ENCODE measurements at places on chromosomes 1 and 21.

GRCh38 chr1:69570356-69570755, 2.6 kb downstream of the LRRC7 start:
- DNase-seq = no peak

DNA sequence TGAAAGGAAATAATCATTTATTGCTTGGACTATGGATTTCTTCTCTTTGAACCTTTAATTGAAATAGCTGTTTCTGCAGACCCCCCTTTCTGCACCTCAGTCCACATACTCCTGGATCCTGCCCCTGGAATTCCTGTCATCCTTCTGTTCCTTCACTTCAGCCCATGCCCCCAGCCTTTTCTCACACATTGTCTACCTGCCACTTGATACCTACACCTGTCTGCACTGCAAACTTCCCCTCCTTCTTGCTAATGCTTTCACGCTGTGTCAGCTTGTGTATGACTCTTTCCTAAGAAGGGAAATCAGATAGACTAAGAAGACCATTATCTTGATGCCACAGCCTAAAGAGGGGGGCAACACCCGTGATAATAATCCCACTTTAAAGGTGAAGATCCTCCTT, 80.3 kb upstream of the EXO1 start:
- no peak for DNase-seq

DNA sequence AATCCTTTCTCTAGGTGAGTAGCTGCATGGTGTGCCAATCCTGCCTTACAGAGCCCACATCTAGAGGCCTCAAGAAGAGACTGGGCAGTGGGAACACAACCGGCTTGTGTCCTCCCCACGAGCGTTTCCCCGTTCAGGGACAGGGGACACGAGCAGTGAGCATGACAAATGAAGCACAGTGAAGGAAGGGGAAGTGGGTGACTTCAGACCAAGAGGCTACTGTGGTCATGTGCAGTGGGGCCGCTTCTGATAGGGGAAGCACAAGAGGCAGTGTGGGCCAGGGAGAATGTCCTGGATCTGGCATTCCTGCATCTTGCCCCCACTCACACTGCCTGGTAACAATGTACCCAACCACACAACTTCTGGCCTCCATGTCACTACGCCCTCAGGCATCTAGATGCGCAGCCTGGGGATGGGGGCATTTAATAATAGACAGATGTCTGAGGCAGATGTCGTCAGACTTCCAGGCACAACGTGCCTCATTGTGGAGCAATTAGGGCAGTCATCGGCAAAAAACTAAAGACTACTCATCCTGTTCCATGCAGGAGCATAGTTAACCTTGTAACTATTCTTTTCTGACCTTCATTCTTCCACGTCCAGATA, 155.6 kb upstream of the NBPF11 start:
- DNase-seq = no peak

DNA sequence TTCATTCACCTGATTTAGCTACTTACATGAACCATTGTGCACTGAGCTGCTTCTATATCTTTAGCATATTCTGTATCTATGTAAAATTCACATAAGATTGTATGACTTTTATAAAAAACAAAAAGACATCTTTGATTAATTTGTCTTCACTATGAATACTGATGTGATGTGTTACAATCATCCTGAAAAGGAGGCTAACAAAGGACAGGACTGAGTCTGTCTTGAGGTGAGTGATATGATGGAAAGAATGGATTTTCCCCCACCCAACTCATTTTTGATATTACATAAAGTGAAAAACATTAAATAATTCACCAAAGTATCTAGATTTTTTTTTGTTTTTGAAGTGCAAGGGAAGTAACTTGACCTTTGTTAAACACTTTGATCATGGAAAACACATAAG, 9.8 kb downstream of the PTPRC start:
- no peak for DNase-seq

DNA sequence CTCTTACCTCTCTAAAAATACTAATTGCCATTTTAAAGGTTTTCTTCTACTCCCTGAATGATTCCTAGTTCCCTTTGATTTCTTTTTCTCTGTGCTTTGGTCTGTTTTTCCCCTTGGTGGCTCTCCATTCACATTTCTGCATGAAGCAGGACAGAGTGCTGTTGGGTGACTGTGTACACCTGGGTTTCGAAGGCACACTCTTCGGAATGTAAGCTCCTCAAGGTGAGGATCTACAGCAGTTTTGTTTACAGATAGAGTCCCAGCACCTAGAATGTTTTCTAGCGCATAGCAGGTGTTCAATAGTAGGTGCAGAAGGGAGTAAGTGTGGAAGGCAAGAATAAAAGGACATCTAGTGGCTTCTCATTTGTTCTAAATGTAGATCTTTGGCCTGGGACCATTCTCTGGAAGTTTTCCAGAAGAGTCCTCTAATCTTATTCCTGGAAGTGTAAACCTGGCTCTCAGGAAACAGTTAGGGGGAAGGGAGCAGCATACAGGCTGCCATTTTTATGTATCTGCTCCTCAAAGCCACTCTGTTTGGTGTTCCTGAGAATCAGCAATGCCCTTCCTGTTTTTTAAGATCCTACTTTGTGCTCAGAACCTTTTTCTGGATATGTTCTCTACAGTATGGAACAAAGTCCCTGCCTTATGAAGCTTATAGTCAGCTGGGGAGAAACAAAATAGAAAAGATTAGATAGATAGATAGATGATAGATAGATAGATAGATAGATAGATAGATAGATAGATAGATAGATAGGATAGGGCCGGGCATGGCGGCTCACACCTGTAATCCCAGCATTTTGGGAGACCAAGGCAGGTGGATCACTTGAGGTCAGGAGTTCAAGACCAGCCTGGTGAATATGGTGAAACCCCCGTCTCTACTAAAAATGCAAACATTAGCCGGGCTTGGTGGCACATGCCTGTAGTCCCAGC, 22.8 kb upstream of the EFNA1 start:
- no peak for DNase-seq

DNA sequence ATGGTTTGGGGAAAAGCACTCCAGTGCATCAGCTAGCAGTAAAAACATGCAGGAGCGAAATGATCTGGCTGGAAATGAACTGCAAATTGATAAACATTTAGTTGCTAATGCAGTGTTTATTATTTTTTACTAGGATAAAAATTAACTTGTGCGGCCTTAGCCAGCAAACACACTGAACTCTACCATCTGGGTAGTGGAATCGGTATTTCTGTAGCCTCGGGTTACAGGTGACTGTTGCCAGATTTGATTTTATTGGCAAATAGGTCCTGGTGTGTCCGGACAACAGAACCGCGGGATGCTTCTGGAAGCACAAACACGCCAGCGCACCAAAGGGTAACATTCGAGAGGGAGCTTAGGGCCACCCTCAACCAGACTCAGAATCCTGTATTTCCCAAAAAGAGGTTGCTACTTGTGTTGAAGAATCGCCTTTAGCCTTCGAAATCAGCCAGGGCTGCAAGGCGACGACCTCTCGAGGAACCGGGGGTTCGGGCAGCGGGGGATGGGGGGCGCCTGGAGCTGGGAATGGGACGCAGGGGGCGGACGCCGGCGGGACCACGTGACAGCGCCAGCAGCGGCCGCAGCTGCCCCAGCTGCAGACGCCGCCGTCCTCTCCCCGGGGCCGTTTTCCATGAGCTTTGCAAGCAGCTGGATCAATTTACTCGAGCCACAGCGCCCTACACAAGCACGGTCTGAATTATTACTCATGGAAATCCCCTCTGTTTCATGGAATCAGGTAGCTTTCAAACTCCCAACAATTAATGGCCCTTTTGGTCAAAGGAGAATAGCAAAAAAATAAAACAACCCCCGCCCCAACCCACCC, 158.8 kb downstream of the TOMM20 start:
- peak; percentile 14 for DNase-seq

DNA sequence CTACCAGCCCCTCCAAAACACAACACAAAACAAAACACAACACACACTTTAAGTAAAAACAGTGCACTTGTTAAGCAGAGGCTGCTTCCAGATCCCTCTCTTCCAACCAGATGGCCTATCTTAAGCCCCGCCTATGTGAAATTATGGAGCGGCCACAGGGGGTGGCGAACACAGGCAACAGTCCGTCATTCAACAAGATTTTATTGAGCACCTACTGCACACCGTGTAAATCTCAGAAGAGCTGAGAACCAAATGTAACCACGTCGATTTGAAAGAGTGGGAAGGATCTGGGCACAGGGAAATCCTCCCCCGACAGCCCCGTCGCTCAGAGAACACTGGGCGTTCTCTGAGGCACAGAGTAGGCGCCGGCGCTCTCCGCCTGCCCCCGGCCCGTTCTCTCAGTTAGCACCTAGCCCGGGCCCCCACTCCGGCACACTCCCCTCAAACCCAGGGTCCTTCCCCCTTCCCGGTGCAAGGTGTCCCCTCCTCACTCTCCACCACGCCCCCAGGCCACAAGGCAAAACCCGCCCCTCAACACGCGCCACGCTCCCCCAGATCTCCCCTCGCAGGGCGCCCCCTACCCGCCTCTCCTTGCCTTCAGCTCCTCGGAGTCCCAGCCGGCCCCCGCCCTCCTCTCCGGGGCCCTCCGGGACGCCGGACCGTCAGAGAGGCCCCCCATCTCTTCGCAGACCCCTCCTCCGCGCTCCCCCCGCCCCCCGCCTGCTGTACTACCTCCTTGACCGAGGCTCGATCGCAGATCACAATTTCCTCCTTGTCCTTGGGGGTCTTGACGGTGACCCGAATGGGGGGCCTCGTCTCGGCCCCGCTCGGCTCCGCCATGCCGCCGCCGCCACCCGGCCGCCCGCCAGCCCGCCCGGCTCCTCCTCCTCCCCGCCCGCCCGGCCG, 483 bp downstream of the UBQLN4 start:
- peak; percentile 69 for DNase-seq

GRCh38 chr21:28971171-28971570, 21.5 kb downstream of the LTN1 start:
- DNase-seq = no peak

- no peak for DNase-seq
These were observed 25.0 kb downstream of the SASS6 start for GRCh38 chr1:100107696-100108095.

- no peak for DNase-seq
These were observed 37.4 kb downstream of the RUNX1 start for GRCh38 chr21:35011681-35012080.

DNA sequence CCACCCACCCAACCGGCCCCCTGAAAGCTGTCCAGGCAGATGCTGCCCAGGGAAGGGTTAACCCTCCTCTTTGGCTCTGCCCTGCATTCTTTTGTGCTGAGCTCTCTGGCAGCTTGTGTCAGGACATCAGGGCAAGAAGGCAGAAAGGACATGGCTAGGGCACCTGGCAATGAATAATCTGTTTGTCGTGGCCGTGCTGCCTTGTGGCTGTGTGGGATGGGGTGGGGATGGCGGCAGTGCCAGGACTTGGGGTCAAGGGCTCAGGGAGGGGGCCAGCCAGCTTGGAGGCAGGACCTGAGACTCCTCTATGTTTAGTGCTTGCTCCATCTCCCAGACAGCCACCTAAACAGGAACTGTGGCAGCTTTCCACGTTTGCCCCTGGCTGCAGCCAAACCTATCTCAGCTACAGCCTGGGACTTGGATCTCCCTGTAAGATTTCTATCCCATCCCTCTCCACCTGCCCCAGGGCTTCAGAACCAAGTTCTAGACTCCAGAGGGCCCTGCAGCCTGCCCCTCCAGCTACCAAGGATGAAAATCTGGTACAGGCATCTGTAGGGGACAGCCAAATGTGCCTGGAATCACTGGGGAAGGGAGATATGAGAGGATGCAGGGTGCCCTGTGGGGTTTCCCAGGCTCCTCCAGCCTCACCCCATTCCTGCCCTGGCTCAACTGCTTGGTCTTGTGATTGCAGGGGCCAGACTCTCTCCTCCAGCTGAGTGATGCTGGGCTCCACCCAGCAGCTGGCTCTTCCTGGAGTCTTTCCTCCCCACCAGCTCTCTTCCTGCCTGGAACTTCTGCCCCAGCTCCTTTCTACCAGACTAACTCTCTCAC, 9.6 kb upstream of the GPR37L1 start:
- no peak for DNase-seq

- no peak for DNase-seq
These were observed 185.5 kb upstream of the NFIA start for GRCh38 chr1:60896701-60897363.

GRCh38 chr1:37265786-37266667, 208.4 kb upstream of the ZC3H12A start:
- DNase-seq = no peak

GRCh38 chr1:156021093-156021428, 310 bp upstream of the SSR2 start:
- DNase-seq = no peak

GRCh38 chr1:168758503-168758902, 29.5 kb upstream of the DPT start:
- DNase-seq = no peak

DNA sequence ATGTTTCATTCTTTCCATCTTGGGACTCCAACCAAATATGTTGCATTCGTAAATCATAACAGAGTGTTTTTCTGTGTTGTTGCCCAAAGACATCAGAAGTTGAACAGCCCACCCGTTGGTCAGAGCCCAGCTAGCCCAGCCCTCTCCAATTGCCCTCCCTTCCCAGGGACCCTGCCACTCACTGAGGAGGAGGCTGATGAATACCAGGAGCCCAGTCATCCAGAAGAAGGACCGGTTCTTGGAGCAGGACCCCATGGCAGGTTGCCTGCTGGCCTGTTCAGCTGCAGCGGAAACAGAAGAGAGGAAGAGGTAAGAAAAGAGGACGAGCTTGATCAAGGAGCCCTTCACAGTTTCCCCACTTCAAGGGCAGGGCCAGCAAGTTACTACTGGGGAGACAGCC, 172.2 kb upstream of the ETV3 start:
- no peak for DNase-seq

DNA sequence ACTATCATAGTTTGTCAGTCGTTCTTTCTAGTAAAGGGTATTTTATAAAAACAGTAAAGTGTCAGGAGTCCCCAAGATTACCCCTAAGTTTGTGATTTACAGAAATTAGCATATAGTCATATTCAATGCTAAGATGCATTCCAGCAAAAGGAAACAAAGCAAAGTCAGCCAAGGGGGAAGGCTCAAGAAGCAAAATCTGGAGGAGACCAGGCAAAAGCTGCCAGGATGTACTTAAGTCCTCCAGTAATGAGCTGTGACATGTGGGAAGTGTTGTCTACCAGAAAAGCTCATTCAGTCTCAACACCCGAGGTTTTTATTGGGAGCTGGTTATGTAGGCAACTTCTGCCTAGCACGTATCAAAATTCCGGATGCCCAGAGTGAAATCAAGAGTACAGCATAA, 373.4 kb upstream of the TMPRSS15 start:
- DNase-seq = no peak

DNA sequence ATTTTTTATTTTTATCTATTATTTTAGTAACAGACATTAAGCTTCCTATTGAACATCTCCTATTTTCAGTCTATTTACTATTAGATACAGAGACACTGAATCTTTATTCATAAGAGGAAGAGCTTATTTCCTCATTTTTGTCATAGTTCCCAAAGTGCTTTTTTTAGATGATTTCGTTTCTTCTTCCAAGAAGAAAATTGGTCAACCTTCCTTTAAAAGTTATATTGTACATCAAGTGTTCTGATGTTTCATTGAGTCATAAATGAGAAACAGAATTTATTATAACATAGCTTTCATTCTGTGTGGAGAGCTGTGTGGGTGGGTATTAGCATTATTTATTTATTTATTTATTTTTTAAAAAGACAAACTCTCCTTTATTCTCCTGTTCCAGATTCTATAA, 50.6 kb upstream of the BACH1 start:
- DNase-seq = no peak
